ENCODE measurements at places on chromosomes 2 and 18.

DNA sequence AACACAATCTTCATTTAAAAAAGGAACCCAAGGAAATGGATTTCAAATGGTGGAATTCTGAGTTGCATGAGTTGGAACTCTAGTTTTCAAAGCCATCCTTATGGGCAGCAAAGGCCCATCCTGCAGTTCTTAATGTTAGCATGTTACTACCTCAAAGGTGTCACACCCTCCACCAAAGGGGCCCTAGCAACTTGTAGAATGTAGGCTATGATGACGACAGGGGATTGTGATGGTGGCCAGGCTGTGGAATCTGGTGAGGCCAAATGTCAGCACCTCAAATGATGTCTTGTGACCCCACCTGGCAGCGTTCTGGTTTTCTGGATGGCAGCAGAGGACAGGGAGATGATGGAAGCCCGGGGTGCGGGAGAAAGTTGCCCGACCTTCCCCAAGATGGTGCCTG, at the start of gene TMEM247:
TMEM247 (plus strand) TSS at position 301 of the 400 bp plus-strand sequence.
- DNase-seq: no peak

DNA sequence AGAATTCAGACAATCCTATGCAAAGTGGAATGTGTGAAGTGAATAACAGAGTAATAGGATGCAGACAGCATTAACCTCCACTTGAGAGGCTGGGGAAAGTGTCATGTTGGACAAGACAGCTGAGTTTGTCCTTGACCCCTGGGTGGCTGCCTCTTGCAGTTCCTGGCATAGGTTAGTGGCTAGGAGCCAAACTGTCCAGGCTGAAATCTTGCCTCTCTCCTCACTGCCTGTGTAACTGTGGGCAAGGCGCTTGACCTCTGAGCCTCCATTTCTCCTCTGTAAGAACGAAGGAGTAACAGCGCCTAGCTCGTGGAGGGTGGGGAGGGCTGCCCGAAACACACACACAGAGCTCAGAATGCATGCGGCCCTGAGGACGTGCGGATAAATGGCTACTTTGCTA, 34.8 kb upstream of the LDLRAD4 start:
- no peak for DNase-seq

DNA sequence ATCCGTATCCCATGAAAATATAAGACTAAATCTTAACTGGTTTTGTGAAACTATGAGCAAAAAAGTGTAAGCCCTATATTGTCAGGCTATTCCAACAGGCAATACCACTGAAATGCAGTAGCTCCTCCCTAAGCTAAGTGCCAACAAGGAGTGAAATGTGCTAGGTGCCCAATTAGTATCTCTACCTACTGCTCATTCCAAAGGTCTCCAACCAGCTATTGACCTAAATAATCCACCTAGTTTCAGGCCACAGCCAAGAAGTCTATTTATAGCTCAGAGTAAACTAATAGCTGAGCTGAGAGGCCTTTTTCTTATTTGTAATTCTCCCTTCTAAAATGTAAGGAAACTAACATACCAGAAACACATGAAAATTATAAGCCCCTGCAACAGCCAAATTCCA, 482.2 kb downstream of the DCC start:
- DNase-seq: no peak

DNA sequence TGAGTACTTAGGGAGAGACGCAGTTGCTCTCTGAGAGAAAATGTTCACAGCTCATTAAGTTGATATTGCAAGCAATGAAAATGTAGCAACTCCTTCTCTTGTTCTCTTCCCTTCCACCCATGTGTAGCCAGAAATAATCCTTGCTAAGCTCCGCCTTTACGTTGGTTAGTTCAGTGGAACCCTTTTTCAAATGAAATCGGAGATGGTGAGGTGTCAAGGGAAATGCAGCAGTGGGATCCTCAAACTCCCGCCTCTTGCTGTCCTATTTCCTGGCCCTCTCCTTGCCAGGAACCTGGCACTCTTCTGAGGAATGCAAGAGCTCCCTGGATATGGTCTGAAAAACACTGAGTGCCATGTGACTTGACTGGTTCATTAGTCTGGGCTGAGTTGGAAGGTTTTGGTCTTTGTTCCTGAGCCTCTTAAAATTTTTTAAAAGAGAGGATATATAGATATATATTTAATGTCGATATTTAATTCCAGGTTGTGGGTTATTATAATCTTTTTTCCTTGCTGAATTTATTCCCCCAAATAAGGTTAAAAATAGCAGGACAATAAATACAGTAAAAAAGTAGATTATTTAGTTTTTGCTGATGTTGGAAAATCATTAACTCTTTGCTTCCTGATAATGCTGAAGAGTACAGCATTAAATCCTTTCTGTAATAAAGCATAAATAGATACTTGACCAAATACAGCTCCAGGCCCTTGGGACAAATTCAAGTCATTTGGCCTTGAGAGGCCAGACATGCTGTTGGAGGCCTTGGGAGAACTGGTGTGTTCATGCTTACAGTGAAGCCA, 116.2 kb downstream of the EML6 start:
- no peak for DNase-seq

DNA sequence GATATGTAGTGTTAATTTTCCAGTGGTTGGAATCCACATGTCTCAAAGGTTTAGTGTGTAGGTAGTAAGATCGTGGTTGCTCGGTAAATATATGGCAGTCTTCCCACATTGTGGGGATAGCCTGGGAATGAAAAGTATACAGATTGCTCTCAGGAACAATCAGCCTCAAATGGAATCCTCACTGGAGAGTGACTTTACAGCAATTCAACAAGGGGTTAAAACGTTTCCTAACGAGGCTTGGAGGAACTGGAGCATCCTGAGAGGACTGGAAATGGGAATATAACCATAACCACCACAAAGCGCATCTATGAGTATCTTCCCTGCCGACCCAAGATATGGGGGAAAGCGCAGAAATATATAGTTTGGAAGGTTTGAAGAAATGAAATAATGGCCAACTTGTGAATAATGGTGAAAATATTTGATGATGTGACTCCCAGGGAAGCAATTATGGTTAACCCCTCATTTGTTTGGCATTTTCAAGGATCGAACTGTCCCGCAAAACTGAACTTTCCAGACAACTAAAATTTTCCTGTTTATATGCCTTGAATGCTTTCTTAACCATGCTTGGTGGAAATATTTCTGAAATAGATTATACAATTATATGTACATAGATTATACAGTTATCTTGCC, 100.7 kb upstream of the FOSL2 start:
- DNase-seq: no peak

DNA sequence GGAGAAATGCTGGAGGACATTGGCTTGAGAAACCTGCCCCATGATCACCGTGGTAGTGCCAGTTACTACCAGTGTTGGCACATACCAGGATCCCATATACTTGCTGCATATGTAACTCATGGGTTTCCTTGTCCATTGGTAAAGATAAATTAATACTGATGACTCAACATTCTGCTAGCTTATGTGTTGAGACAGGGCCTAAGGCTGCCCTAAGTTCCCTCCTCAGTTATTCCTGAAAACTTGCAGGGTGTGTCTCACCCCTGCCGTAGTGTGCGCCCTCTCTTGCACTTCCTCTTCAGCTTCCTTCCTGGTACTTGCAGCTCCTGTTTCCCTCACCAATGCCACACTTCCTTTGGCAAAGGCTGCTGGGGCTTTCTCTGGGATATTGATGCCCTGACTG, 4.3 kb upstream of the INO80C start:
- DNase-seq: no peak

DNA sequence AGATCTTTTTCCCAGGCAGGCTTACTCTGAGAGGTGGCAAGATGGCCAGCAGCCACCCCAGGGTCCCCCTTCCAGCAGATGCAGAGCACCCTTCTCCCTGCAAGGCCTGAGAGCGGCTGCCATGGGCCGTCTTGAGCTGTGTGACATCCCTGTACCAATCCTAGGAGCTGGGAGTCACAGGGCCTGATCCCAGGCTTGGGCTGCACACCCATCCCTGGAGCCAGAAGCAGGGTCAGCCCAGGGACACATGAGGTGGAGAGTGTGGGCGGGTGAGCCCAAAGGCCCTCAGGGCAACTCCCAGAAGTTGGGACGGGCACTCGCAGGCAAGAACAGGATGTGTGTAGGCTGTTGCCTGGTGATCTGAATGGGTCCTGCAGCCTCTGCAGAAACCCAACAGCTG, 40.5 kb downstream of the CROCC2 start:
- DNase-seq: no peak

DNA sequence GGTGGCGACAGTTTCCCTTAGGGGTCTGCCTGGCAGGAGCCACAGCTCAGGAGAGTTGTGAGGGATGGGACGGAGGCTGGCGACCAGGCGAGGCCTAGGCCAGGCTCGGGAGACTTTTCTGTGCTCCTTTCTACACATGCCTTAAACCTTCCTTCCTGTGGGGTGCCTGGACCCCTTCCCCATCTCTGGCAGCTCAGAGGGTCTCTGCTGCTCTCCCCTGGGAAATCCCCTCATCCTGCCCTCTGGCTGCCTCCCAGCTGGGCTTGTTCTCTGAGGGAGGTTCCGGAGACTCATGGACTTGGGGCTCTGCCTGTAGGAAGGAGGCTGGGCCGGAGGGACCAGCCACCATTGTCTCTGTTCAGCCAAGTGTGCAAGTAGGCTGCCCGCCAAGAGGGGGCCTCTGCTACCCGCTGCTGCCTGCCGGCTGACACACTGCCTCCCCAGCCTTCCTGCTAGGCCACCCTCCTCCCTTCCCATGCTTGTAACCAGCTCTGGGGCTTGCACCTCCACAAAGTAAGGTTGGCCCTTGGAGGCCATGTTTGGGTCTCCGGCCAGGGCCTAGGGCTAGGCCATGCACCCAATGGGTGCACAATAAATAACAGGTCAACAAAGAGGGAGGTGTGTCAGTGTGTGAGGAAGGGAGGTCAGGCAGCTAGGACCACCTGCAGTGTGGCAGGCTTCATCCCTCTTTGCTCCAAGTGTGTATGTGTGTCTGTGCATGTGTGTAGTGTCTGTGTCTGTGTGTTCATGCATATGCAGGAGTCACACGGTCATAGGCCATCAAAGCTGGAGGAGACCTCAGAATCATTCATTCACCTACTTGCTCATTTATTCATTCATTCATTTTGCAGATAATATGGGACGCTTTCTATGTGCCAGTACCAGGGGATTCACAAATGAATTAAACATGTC, 28.8 kb downstream of the PSD4 start:
- no peak for DNase-seq

DNA sequence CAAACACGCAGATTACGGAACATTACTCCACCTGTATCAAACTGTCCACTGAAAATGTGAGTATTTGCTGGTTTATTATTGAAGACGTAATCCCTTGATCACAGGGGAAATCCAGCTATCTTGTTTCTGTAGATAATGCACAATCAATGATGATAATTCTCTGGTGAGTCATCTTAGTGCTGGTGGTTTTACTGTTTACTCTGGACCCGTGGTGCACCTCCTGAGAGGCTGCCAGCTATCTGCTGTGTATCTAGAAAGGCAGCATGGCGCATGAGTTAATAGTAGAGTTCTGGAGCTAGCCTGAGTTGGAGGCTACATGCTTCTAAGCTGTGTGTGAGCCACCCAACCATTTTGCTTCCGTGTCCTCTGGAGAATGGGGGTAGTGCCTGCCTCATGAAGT, 6.5 kb downstream of the NCAPH start:
- peak; percentile 83 for DNase-seq

- DNase-seq: peak; percentile 34
These were observed 83.7 kb downstream of the MTA3 start for GRCh38 chr2:42652086-42652485.

DNA sequence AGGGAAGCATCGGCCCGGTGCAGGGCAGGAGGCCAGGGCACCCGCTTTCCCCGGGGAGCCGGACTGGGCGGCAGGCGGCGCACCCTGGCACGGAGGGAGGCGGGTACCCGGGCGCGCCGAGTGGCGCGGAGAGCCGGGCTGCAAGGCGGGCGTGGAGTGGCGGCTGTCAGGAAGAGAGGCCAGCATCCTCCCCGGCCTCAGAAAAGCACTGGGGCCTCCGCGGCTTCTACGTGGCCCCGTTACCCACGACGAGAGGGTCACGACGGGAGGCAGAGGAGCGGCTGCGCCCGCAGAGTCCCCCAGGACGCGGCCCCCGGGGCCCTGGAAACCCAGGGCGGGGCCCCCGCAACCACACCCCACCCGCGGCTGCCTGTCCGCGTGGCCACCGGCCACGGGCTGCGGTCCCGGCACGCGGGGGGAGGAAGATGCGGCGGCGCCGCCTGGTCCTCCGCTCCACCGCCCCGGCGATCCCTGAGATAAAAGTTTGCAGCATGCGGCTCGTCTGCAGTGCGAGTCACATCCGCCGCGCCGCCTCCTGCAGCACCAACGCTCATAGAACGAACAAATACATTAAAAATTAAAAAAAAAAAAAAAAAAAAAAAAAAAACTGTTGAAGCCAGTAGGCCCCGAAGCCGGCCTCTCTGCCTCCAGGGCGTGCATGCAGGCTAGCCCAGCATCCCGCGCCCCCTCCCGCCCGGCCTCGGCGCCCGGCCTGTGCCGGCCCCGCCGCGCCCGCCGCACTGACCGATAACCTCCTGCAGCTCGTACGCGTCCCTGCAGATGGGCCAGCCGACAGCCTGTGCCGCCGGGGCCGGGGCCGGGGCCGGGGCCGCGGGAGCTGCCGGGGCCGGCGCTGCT, 683 bp downstream of the STK39 start:
- peak; percentile 68 for DNase-seq

DNA sequence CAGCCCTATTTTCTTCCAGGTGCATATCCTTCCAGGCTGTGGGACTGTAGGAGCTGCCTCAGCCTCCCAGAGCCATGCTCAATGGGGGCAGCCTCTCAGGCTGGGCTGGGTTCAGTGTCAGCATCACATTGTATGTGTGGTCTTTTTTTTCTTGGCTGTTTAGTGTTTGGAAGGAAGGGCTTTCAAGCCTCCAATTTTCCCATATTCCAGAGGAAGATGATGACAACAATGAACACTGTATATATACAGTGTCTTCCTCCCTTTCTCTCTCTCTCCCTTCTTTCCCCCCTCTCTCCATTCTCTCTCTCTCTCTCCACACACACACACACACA, 326.4 kb downstream of the DYSF start:
- DNase-seq: no peak

DNA sequence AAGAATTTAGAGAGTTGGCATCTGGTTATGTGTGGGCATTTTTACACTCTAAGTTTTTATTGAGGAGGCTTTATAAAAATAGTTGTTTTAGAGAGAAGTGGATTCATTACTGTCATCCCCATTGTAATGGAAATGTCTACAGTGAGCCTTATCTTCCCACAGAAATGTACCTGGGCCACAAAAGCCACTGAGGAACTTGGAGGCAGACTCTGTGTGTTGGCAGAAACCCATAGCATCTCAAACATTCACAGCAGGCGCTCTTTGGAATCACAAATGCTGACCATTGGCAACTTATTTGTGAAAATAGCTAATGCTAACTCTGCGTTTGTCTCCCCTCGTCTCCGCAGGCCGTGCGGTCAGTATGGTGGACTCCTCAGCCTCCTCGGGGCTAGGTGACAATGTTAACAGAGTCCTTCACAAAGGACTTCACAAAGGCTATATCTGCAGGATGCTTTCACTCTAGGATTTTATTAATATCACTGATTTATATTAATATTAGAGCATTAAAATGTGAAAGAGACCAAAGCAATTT, 689.1 kb upstream of the POU3F3 start:
- DNase-seq: no peak

- no peak for DNase-seq
These were observed 33.5 kb downstream of the GALNT5 start for GRCh38 chr2:157291018-157291417.

- peak; percentile 29 for DNase-seq
These were observed 519 bp downstream of the TTL start for GRCh38 chr2:112482309-112483041.

GRCh38 chr2:163570391-163570790, 165.4 kb downstream of the FIGN start:
- DNase-seq: no peak
